Left kidney (tissue), 8 donors: ENCODE measurements at places on chromosomes 7 and 10. TPM values are rescaled to one million over a fixed set of nuclear protein-coding genes. Genes with fewer than 3 reads are reported as not detected.

Gene ZPBP
- polyA plus RNA-seq, result 0.90 TPM

Gene GIMAP5
- 5.6 TPM for polyA plus RNA-seq

Gene PNLIP
- not detected for polyA plus RNA-seq

Gene POLR3A
- polyA plus RNA-seq, result 20.3 TPM

Gene NPC1L1
- polyA plus RNA-seq, result 2.3 TPM

Gene VPS50
- 36.3 TPM for polyA plus RNA-seq

Gene DGKI
- 1.6 TPM for polyA plus RNA-seq

Gene CTAGE15
- polyA plus RNA-seq, result 0.73 TPM

Gene TMEM139
- 55.7 TPM for polyA plus RNA-seq

Gene MSMB
- not detected for polyA plus RNA-seq

Gene ERVW-1
- 2.7 TPM for polyA plus RNA-seq

Gene ZNF488
- polyA plus RNA-seq, result 5.8 TPM

Gene OR2A12
- polyA plus RNA-seq, result 0.05 TPM

Gene TFEC
- 37.8 TPM for polyA plus RNA-seq

Gene GNAT3
- polyA plus RNA-seq, result not detected

Gene TUBAL3
- 0.40 TPM for polyA plus RNA-seq

Gene COL1A2
- 746 TPM for polyA plus RNA-seq

Gene FAM170B
- not detected for polyA plus RNA-seq

Gene TMEM229A
- 0.13 TPM for polyA plus RNA-seq

Gene SYNPO2L
- 1.6 TPM for polyA plus RNA-seq

Gene CRTAC1
- 24.7 TPM for polyA plus RNA-seq

Gene LRRD1
- polyA plus RNA-seq, result 0.75 TPM

Gene ZNF365
- polyA plus RNA-seq, result 0.48 TPM

Gene CEP55
- polyA plus RNA-seq, result 21.6 TPM

Gene KNDC1
- polyA plus RNA-seq, result 8.3 TPM
